ENCODE measurements at places on chromosomes 5 and 9.

DNA sequence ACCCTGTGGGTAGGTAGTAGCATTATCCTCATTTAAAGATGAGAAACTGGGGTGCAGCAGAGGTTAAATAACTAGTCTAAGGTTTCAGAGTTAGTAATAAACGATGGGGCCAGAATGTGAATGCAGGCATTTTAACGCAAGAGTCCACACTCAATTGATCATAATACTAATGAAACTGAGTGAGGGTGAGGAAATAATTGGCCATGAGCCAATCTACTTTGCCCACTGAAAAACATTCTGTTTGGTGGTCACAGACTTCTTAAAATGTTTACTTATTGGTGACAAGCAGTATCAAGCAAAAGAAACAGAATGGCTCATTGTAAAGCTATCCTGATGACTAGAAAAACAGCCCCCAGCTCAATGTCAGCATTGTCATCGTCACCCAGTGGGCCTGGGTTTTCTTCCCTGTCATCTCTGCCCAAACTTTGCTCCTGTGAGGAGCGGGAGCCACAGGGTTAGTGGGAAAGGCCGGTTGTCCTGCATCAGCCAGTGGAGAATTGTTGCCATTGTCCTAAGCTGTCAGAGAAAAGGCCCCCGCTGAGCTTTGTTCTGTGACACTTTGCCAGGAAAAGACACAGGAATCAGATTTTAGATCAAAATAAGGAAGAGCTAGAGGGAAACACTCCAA lies 77.3 kb upstream of the MAN2A1 start:
- no peak for DNase-seq

DNA sequence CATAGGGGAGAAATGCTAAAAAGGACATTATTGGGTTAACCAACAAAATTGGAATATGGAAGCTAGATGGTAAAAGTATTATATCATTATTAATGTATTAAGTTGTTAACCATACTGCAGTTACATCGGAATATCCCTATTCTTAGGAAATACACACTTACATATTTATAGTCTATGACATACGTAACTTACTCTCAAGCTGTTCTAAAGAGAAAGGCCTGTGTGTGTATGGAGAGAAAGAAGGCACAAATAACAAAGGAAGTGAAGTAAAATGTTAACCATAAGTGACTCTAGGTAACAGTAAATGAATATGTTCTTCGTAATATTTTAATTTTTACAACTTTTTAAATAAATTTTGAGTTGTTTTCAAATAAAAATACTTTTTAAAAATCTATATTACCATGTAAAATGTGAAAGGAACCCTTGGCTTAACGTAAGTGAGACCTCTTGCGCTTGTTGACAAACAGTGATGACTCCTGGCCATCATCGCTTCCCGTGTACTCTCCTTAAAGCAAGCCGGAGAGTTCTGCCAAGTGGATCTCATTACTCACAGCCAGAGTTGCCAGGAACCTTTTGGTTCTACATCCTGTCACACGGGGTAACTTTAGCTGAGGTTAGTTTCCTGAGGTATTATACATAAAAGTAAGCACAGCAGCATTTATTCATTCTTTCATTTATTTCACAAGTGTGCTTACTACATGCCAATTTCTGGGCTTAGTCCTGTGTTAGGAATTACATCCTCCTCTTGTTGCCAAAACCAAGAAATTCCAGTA lies 165.4 kb downstream of the EPB41L4A start:
- DNase-seq, result no peak

GRCh38 chr9:79164406-79164805 lies 407.4 kb upstream of the TLE4 start:
- DNase-seq, result no peak

DNA sequence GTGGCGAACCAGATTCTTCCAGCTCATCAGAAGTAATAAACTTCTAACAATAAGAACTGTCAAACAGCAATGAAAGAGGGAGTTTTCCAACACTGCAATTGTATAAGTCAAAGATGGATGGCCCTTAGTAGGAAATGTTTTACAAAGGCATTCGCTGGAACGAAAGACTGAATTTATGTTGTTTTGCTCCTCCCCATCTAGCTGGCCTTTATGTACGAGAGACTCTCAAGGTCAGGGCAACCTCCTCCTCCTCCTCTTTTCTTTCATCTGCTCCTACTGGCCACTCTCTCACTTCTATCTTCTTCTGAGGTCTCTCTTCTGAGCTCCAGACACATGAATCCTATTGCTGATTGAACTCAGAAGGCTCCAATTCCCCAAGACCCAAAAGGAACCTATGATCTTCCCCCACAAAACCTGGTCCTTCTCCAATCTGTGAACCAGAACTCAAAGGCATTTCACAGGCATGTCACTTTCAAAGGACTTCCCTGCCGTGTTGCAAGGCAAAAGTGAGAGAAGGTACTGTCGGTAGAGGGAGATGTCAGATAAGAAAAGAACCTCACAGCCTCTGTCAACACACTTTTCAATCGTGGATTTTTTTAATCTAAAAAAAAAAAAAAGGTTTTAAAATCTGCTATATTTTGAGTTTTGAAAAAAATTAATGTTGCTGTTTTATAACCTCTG lies 28.5 kb upstream of the PUM3 start:
- DNase-seq, result no peak

GRCh38 chr5:75566710-75567309 lies 44.4 kb upstream of the ANKDD1B start:
- DNase-seq, result peak; percentile 67

DNA sequence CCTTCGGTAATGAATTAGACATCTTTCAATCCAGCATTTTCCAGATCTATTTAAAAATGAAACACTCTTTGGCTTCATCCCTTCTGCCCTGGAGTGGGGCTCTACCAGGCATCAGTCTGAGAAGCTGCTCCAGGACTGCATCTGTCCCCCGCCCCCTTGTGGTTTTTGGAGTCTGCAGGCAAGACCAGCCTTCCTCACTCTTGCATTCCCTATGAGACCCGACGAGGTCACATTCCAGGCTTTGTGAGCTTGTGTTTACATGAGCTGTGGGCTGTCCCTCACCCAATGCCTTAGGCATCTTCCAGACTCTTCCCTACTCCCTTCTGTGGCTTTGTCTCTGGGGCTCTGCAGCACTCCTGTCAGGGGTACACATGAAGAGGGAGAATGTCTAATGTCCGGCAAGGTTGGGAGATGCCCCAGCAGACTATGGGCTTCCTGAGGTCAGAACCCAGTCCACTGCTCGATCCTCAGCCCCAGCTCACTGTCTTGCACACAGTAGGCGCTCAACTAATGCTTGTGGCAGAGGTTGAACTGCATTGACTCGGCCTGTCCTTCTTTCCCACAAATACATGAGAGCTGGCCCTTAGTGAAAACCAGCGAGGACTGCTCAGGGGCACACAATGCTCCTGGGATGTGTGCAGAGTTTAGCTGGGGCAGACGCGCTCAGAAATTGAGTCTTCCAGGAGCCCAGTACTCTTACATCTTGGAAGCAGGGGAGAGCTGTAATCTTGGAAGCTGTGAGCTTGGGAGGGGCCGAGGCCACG lies 11.7 kb upstream of the GADD45G start:
- no peak for DNase-seq

DNA sequence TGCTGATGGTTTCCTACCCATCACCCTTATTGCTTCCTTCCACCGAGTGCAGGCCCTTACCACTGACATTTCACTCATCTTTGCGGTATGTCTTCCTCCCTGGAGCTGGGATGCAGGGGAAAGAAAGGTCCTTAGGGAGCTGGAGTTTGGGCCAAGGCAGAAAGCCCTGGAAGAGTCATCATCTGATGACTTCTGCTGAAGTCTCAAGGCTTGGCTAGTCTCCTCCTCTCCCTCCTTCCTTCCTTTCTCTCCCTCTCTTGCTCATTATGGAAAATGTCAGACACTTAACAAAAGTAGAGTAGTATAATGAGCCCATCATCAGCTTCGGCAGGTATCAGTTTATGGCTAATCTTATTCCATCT lies 40.0 kb downstream of the LARP1 start:
- no peak for DNase-seq

Data from activated T-cell treated with anti-CD3 and anti-CD28 coated beads, Interleukin-2, amount 50 U/mL, for 48 hours (primary cell).